CD4-positive, alpha-beta T cell treated with Interleukin-17A for 4 hours (primary cell): ENCODE measurements at places on chromosomes 1 and 21.

DNA sequence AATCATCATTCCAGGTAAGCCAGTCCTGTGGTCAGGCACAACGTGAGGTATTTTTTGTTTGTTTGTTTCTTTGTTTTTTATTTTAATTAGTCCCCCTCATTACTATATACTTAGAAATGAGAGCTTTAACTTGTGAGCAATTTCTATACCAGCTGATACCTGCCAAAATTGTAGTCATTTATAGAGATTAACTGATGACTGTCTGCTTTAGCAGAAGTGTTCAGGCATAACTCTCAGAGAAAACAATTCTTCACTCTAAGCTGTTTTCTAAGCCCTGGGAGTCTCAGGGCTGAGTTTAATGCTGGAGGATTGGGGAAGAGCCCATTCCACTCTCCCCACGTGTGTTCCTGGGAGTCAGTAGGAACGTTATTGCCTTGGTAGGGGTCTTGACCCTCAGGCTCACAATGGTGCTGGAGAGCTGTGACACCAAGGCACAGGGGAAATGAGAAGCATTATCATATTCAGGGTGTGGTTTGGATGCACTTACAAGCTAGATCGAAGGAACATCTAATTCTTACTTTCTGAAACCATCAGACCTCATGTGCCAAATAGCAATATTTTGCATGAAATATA, 168.2 kb downstream of the CLIC6 start:
- DNase-seq, result no peak

DNA sequence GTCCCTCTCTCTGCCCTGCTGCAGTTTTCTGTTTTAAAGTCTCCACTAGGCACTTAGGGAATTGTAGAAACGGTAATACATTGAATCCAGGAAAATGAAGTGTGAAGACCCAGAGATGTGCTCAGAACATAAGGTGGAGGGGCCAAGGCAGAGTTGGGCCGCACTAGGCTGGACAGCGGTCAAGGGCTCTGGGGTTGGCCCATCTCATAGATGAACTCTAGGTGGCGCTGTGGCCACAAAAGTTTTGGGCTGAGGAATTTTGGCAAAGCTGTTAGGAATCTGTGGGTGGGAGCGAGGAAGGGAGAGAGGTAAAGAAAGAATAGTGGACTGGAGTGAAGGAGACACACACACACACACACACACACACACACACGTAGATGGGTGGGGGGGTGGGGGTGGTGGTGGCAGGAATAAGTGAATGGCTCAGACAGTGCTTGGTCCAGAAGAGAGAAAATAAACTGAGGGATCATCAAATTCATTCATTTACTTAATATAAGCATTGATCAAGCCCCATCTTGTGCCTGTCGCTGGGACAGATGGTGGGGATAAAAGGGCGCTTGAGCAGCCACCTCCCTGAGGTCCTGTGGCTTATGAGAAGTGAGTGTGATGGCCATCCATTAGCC, 258.5 kb downstream of the TRABD2B start:
- no peak for DNase-seq

- no peak for DNase-seq
Observed at GRCh38 chr1:200221614-200222282, 188.1 kb downstream of the ZNF281 start.

DNA sequence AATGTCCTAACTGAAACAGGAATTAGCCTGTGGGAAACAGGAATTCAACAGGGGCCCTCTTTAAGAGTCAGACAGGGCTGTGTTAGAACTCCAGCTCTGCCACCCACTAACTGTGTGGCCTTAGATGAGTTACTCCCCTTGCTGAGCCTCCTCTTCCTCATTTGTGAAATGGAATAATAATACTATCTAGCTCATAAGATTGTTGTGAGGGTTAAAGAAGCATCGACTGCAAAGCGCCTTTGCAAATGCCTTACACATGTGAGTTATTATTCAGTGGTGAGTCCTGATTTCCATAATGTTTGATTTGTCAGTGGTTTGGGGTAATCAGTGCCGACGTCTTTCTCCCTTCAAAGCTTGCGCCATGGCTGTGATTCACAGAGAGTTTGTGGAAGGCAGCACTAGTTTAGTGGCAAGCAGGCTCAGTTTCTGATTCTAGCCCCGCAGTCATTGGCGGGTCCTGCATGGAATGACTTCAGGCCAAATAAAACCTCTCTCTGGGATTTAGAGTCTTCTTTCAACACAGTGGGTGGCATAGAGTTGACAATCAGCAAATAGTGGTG, 388.5 kb downstream of the PLPP3 start:
- no peak for DNase-seq

DNA sequence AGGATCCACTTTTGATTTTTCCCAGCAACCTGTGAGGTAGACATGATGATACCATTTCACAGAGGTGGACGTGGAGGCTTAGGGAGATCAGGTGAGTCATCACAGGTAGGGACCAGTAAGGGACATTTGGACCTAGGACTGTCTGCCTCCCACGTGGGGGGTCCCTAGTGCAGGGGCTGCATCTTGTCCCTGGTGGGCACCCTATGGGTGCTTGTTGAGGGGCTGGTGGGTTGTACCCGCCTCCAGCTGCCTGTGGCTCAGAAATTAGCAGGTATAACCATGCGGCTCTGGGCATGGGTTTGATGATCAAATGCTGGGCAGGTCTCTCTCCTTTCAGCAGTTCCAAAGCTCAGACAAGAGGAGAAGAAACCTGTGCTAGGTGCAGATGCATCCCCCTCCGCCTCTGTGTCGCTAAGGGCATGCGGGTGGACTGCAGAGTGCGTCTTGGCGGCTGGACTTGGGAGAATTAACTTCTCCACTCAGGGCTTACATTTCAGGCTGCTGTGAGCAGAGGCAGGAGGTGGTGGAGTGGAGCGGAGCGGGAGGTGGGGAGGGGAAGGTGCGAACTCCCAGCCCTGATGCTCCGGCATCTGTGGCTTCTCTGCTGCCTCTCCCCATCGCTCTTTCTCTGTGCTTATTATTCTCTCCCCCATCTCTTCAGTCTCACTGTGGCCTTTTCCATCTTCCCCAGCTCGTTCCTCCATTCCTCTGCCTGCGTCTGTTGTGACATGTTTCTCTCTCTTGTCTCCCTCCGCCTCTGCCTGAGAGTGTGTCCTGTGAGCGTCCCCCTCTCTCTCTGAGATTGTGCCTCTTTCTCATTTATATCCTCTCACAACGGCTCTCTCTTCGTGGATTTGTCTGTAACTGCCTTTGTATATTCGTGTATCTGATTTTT, 146.8 kb downstream of the PTPRU start:
- no peak for DNase-seq

DNA sequence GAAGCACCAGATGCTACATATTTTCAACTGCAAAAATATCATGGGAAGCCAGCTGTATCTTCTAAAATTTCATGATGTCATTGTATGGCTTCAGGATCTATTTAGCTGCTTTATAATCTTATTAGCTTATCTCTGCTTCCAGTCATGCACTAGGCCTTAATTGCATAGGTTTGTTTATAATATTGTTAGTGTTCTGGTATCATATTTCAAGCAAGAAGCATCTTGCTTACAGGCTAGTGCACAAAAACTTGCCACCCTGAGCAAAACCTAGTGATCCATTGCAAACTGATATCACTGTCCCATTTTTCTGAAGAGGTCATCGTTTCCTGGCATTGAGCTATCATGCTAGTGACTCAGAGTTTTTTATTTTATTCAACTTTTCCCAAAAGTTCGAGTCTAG, 15.7 kb upstream of the NRIP1 start:
- DNase-seq, result no peak

DNA sequence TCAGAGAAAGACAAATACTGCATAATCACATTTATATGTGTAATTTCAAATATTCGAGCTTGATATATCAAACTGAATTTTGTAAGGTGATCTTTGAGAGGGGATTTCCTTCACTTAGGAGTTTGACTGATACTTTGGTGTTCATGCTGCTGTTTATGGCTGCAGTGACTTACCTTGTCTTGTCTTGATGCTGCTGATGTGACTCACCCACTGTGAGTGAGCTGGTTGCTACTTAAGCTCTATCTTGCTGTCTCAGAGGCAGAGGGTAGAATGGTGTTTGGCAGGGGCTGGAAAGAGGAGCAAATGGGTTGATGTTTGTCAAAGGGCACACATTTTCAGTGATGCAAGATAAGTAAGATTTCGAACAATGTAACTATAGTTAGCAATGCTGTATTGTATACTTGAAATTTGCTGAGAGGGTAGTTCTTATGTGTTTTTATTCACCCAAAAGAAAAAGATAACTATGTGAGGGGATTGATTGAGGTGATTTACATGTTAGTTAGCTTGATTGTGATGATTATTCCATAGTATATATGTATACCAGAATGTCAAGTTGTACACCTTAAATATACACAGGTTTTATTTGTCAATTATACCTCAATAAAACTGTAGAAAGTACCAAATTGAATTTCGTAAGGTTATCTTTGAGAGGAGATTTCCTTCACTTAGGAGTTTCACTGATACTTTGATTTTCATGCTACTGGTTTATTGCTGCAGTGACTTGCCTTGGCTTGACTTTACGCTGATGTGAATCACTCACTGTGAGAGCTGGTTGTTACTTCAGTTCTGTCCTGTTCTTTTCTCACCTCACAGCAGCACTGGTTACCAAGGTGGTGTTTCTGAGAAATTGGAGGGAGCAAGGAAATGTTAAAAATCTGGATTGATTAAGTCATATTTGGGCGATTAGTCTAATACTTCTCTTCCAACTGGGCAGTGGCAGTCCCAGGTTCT, 94.5 kb upstream of the SLC5A9 start:
- no peak for DNase-seq

DNA sequence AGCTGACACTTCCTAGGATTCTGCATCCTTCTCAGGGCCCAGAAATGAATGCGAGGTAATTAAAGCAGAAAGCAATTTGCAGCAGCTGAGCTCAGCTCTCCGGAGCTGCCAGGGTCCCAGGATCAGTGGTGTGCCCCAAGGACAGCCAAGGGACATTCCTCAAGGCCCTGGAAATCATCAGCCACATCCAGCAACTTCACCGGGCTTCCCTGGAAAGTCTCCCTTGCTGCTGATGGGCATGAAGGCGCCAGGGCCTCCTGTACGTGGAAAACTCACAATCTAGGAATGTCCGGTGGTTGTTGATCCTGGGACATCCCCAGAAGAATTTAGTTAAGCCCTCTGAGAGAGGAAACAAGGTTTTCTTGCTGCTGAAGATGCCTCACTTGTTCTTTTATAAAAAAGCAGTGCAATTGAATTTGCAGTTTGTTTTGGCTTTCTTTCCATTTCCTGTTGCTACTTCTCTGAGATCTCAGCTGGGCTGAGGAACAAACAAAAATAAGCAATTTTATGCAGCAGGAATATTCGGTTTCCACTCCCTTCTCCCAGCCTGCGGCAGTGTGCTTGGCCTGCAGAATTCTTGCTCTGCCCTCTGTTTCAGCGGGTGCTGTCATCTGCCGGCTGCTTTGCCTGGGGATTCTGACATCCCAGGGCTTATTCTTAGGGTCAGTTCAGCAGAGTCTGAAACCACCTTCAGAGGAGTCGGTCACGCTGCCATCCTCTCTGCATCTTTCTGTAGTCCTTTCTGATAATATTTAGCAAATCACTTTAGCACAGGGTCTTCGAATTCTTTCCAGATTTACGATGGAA, 85.9 kb downstream of the TCP10L start:
- no peak for DNase-seq

- DNase-seq, result no peak
Observed at GRCh38 chr1:27971674-27972073, 11.9 kb downstream of the XKR8 start.

DNA sequence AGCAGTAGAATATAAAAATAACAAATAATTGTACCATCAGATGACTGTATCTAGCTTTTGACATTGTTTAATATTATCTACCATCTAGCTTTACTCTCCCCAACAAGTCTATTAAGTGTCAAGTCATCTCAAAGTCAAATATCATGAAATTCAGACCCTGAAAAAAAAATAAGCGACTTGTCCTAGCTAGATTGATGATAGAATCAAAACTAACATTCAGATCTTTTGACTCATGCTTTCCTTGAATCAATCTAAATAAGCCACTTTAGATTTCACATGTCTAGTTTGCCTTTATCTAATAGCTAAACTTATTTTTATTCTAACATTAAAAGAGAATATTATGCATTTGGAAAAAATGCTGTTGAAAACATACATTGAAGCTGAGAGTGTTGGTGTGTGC, 35.4 kb downstream of the CRB1 start:
- no peak for DNase-seq

GRCh38 chr1:52601991-52602855, at the start of gene GPX7:
Gene GPX7, plus strand, starts transcription at chr1:52602371. Its CDS starts 39 bp downstream, at chr1:52602410.
- peak; percentile 78 for DNase-seq

DNA sequence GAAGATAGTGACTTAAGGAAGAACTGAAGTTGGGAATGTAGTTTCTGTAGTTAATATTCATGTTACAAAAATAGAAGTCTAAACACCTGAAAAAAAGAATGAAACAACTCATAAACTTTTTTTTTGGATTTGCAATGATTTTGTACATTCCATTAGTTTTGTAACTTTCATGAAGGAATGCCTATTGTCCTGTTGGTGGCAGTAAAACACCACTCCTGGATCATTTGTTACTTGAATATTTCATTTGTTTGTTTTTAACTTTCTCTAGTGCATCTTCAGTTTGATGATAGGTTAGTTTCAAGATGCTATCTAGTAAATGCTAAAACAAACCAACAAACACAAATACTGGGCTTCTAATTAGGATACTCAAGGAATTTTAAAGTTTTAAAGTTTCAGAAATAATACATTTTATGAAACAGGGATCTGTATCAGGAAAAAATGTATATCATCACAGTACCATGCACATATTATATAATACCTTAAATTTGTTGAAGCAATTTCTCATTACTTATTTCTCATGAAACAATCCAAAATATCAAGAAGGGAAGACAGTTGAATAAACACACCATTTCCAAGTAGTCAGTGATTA, 229.7 kb upstream of the CACYBP start:
- peak; percentile 31 for DNase-seq

DNA sequence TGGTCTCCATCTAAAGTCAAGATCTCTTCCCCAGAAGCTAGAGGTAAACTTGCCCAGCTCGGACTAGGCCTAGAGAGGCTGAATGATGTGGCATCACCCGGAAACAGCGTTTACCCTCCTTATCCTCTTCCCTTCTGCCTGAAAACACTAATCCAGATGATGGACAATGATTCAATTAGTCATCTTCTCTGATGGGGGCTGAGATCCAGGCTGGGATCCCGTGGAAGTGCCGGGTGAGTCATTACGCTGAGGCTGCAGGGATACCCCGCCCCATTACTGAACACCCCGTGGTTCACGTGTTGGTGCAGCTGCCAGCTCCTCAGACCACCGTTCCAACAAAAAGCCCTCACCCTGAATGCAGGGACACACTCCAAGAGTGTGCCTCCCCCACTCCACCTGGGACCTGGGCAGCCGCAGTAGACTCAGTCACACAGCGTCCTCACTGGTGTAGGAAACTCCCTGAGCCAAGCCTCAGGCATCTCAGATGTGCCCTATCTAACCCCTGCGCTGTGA, 2.0 kb downstream of the S100A6 start:
- DNase-seq, result peak; percentile 37

DNA sequence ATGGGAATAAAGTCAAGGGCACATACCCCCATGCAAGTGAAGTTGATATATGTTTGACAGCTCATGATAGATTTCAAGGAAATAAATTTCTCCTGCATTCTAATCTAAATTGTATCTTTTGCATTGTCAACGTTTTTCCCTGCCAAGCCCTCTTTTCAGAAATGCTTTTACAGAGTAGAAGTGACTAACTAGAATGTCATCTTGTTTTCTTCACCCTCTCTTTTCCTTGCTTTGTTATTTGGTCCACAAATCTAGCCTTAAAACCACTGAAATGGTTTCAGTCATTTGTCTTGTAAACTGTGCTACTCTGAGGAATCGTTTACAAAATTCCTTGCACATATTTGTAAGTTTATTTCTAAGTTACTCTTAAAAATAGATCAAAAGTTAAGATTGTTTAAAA, 600.8 kb upstream of the CXADR start:
- no peak for DNase-seq
